ENCODE measurements at places on chromosomes 12 and 14.

DNA sequence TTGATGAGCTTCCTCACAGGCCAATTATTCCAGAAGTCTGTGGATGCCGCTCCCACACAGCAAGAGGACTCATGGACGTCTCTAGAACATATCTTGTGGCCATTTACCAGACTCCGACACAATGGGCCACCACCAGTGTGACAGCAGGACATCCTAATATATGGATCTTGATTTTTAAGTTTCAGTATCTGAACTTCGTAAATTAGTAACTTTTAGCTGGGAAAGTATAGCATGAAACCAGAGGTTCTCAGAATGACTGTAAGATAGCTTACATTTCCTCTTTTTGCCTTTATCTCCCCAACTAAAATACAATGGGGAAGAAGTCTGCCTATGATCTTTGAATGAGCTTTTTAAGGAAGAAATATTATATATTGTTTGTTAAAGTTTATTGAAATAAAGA is 87.0 kb downstream of the DNAI7 start:
- DNase-seq, result no peak

DNA sequence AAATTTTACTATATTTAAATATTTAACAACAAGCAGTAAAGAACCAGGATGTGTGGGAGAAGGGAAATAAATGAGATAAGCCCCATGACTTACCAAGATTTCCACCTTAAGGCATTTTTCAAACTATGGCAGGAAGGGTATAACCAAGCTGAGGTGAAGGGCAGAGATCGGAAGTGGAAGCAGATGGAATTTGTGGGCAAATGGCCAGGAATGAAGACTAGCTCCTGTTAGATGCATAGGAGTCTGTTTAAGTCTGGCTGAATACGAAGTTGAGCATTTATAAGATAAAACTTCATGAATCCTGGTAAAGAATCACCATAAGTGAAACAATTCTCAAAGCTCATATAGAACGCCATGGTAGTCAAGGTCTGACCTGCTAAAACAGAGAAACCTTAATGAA is 163.5 kb downstream of the DIO2 start:
- no peak for DNase-seq

DNA sequence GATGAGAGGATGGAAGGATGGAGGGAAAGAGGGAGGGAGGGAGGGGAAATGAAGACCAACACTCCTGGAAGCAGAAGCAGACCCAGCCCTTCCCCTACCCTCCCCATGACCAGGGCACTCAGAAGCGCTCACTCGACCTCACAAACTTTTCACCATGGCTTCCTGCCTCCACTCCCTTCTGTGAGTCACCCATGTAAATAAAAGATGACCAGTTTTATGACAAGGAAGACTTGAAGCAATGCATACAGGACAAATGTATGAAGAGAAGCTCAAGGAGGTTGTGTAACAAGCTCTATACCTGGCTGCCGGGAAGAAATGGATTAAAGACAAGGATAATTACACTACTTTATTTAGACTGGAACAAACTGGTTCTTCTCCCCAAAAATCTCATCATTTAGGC is 63.8 kb downstream of the CDC42BPB start:
- DNase-seq, result no peak

DNA sequence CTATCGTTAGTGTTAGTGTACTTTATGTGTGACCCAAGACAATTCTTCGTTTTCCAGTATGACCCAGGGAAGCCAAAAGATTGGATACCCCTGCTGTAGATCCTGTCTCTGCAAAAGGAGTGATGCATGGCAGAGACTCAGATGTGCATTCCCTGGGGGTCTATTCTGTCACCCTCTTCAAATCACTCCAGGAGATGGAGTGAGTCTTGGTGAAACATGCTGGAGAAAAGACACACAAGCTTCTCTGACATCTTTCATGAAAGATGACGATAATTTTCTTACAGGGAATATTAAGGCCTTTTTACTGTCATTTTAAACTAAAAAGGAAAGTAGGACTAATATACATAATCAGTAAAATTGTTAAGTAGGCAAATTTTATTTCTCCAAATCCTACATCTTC is 437.9 kb upstream of the SOX5 start:
- DNase-seq, result no peak

DNA sequence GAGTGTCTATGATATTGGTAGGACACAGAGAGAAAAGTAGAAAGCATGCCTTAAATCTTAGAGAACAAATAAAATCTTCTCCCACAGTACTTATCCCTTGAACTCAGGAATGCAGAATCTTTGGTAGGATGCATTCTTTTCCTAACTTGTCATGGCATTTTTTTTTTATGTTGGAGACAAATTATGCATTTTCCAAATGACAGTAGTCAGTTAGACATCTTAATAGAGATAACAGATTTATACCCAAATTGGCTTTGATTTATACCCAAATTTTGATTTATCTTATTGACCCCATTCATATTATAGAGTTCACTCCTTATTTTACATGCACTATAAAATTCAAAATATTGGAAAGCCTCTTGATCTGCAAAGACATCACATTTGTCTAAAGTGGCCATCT is 132.9 kb downstream of the CNTN1 start:
- DNase-seq, result no peak

GRCh38 chr14:65184032-65184764 is 81.9 kb upstream of the MAX start:
- no peak for DNase-seq

DNA sequence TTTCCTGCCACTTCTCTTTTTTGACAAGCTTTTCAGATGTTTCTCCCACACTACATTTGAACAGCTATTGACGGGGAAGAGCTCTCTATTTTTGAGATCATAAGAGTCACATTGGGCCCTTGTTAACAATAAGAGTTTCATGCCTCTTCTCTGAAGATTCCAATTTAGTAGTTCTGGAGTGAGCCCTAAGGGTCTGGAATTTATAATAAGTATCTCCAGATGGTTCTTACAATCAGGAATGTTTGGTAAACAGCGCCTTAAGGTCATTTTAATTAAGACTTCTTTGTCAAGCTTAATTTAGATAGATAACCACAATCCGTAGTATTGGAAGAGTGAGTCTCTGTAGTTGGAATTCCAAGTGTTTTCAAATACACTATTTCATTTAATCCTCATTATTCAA is 60.6 kb upstream of the HECTD1 start:
- no peak for DNase-seq

GRCh38 chr12:116280595-116281290 is 3.2 kb upstream of the MED13L start:
- DNase-seq, result no peak

- DNase-seq, result no peak
Observed at GRCh38 chr14:55031190-55031589, 4.2 kb downstream of the SOCS4 start.

DNA sequence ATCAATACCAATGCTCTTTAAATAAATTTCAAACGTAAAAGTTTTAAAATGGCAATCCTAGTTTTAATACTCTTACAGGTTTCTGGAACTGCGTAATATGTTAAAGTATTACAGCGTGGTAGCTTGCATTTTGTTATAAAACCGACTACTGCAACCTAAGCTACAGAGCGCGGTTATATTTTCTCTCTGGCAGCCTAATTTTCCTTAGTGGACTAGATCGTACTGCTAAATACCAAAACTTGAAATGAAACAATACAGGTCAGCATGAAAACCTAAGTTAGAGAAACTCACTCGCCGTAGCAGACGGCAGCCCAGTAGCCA is 1.2 kb downstream of the CCDC92 start:
- no peak for DNase-seq

DNA sequence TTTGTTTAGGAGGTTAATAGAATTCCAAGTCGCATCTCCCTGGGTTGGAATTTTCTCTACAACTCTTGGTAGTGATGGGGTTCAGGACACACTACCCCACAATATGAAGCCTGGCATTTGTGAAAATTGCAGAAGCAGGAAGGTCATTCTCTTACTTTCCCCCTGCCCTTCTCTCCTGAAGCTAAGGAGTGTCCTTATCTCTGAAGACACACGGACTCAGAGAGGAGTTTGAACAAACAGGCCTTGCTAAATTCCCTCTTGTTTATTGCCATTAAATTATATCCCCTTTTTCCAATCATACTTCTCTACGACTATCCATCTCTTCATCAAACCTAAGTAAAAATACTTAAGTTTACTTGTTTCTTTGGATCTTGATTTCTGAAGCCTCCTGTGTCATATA is 443.0 kb downstream of the RAD51B start:
- no peak for DNase-seq

DNA sequence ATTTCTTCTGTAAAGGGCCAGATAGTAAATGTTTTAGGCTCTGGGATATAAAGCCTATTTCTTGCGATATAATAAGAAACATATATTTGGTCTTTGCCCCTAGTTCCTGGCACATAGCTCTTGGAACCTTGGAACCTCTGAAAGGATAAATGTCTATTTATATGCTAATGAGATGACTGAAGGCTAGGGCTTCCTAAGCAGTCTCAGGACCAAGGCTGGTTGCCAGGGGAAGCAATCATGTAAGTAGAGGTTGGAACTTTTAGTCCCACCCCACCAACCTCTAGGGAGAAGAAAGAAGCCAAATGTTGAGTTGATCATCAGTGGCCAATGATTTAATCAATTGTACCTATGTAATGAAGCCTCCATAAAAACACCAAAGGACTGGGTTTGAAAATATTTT is 26.6 kb upstream of the NFYB start:
- DNase-seq, result no peak

GRCh38 chr12:47894068-47894467 is 10.7 kb downstream of the VDR start:
- DNase-seq, result no peak

DNA sequence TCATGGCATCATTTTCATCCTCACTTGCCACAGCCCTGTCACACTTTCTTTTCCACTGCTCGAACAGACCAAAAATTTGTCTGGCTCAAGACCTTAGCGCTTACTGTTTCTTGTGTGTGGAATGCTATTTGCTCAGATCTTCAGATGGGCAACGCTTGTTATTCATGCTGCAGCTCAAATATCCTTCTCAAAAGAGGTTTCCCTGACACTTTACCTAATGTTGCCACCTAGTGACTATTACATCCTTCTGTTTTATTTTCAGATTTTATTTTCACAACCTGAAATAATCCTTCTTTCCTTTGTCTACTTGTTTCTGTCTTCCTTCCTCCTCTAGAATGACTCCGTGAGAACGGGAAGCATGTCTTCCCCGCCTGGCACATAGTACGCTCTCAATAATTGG is 5.6 kb downstream of the FBXO33 start:
- no peak for DNase-seq

GRCh38 chr12:62435303-62436163 is 31.1 kb upstream of the MON2 start:
- DNase-seq, result no peak

DNA sequence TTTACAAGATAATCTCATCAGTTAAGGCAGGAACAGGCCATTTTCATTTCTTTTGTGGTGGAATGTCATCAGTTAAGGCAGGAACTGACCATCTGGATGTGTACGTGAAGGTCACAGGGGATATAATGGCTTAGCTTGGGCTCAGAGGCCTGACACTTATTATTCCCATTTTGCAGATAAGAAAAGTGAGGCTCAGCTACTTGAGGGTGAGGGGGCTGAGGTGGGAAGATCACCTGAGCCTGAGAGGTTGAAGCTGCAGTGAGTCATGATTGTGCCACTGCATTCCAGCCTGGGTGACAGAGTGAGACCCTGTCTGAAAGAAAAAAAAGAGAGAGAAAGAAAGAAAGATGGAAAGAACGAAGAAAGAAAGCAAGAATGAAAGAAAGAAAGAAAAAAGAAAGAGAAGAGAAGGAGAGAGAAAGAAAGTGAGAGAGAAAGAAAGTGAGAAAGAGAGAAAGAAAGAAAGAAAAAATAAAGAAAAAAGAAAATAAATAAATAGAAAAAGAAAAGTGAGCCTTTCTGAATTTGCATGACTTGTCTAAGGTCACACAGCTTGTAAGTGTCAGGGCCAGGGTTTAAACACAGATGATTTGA is 142.0 kb downstream of the TMEM30B start:
- DNase-seq, result no peak

DNA sequence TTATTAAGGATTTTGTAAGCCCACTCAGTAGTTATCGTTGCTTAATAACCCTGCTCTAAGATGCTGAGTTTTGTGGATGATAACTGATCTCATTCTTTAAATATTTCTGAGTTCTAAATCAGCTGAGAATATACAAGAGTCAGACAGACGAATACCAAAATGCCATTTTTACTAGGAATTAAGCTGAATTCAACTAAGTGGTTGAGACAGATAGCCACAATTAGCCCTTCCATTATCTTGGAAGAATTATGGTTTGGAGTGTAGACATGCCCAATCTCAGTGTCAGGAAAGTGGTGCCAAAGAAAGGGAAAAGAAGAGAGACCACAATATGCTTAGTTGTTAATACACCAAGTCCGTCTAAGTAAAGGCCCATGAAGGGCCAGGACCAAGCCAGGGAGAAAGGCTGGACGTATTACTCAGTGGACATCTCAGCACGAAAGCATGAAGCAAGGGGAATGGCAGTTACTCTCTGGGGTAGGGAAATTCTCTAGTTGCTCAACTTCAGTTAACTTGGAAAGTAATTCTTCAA is 58.6 kb downstream of the KCNA5 start:
- DNase-seq, result no peak

DNA sequence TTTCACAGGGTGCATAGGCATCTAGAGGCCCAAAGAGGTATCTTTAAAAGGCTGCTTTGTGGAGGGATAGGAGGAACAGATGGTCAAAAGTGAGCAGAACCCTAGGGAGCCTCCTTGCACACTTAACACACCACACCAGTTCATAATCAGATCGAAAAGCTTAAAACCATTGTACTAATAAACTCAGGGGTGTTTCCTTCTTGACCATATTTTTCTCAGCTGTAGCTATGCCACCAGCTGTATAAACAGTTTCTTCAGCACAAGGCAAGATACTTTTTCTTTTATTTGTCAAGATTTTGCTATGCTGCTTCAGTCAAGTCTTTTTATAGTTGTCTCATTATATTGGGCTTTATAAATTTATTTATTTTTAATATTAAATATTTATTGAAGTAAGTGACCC is 88.7 kb downstream of the RIC8B start:
- DNase-seq, result no peak

DNA sequence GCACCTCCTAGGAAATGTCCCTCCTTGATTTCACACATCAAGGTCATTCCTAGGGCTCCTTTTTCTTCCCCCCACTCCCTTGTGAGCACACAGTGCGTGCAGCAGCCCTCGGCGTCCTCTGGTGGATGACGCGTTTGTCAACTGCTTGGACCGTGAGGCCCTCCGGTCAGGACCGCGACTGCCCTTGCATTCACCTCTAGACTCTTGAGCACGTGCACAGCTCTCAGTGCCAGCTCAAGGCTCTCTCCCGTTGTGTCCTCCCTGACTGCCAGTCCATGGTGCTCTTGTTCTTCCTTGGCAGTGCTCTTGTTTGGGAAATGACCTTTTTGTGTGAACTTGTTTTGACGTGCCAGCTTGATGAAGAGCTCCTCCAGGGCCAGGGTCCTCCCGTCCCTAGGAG is 67.9 kb downstream of the TSPAN9 start:
- no peak for DNase-seq

Measured in stimulated activated CD4-positive, alpha-beta T cell treated with anti-CD3 and anti-CD28 coated beads, Interleukin-12 subunit alpha, Interleukin-12 subunit beta, amount 100 ng/mL, for 24 hours (primary cell).